ENCODE measurements at places on chromosomes 1 and 21.

DNA sequence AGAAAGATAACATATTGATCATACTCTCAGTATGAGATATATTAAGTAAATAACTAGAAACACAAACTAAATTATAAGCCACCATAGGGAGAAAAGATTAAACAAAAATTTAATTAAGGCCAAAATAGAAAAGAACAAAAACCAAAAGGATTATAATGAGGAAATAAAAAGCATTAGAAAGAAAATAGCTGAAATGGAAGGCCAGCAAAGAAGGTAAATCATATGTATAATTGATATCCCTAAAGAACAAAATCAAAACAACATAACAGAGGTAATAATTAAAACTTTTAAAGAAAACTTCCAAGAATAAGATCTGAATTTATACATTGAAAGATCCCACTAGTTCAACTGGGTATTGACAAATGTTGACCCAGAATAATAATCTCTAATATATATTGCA is 453.0 kb downstream of the LRRIQ3 start:
- no peak for DNase-seq

GRCh38 chr1:186143481-186143880 is 231.6 kb downstream of the TPR start:
- DNase-seq = no peak

- no peak for DNase-seq
Measured at GRCh38 chr1:93616221-93616995, 65.2 kb downstream of the BCAR3 start.

- no peak for DNase-seq
Measured at GRCh38 chr1:15417059-15417934, 7.6 kb downstream of the EFHD2 start.

DNA sequence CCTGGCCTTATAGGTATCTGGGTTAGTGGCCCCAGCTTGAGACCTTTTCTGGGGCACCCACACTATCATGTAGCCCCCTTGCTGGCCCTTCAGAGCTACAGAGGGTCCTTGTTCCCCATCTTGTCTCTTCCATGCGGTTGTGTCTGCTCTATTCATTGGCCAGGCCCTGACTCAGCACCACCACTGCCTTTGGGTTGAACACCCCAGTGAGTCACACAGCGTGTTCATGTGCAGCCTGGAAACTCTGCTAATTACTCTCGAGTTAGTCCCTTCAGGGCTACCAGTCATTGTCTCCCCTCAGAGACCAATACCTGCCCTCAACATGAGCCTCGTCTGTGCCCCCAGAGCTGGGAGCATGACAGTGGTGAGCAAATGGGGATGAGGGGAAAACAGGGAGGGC is 28.2 kb upstream of the IKBKE start:
- DNase-seq = no peak

GRCh38 chr1:245765230-245766000 is 610.6 kb downstream of the KIF26B start:
- DNase-seq = no peak

- DNase-seq = no peak
Measured at GRCh38 chr1:54464477-54465146, 58.4 kb upstream of the SSBP3 start.

DNA sequence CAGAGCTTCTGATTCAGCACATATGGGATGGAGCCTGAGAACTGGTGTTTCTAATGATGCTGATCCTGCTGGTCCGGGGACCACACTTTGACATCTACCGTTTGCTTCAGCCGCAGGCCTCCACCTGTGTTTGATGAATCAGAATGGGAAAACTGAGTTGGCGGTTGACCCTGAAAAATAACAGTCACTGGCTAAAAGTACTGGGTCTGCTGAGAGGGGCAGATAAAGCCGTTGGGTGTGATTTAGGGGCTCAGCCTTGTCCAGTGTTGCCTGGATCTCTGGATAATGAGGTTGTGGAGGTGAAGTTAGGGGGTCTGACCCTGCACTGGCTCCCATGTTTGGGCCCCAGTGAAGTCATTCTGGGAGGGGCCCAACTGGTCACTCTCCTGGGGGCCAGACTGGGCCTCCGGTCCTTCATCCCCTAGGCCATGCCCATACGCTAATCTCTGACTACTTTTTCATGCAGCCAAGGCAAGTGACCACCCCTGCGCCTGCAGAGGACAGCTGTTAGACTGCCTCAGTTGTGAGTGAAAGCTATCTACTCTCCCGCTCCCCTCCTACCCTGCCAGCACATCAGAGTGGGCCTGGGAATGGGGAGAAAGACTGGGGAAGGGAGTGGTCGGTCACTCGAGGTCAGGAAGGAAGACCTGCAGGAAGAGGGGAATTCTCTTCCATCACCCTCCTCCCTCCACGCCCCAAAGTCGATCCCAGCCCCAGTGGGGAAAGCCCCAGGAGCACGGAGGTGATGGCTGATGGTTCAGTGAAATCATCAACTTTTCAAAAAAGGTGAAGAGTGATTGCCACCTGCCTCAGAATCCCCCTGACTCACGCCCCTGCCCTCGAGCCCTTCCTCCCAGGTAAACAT is 27.7 kb downstream of the VASH2 start:
- DNase-seq = no peak

DNA sequence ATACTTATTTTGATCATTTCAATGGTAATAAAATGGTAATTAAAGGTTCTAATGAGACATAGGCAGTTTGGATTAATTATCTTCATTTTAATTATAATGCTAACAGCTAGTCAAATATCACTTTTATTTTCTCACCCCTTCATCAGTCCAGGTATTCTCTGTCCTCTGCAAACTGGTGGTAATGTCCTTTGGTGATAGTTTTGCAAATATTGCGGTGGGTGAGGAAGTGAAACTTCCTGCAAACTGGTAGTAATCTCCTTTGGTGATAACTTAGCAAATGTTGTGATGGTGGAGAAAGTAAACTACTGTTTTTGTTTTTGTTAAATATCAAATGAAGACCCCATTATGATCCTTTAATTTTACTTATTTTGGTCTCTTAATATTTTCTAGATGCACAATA is 209.0 kb downstream of the AMY1C start:
- DNase-seq = no peak

DNA sequence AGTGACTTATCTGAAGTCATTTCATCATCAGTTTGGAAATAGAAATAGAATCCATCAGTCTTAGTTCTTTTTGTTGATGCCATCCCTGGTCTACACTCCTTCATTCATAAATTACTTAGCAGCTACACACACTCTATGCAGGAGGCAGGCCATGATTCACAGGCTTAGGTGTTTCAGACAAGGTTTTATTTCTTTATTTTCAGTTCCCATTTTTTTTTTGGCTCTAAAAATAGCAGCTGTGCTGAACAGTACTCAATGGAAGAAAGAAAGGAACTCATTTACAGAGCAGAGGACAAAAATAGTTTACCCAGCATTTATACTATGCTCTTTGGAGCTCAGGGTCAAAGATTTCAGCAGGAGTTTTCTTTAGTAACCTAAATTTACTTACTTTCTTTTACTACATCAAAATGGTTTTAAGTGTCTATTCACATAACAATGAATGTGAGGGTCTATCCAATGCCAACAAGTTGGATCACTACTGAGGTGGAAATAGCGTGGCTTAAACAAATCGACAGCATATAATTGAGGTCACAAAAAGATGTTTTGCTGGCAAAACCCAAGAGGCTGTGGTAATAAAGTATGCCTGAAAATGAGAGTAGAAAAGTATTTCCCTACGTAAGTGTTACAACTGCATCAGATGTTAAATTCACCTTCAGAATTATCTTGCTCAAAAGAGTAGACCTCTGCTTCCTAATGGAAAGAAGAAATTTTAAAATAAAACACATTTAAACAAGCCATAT is 7.7 kb downstream of the KRTAP19-8 start:
- no peak for DNase-seq

- no peak for DNase-seq
Measured at GRCh38 chr1:110605446-110605845, 712 bp downstream of the KCNA2 start.

GRCh38 chr1:45880930-45881329 is 77.5 kb downstream of the MAST2 start:
- no peak for DNase-seq

- DNase-seq = no peak
Measured at GRCh38 chr1:27058966-27059669, 46.5 kb upstream of the TENT5B start.

DNA sequence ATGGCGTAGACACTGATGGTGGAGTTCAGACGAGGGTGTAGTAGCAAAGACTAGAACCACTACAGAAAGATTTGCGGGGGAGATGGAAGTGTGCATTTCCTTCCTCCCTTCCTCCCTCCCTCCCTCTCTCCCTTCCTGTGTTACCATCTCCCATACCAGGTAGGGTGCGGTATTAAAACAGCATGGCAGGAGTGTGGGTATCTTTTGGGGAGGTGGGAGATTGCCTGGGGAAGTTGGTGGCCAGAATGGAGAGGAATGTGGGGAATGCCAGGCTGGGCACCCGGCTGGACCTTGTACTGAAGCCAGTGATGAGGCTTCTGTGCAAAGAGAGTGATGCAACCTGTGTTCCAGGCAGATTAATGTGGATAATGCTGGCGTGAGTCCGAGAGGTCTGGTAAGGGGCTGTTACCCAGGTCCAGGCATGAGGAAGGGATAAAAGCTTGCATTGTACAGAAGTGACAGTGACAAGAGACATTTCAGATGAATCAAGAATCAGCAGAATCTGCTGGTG is 30.3 kb upstream of the PPP2R5A start:
- no peak for DNase-seq

GRCh38 chr1:211581526-211581925 is 2.6 kb upstream of the SLC30A1 start:
- DNase-seq = no peak

DNA sequence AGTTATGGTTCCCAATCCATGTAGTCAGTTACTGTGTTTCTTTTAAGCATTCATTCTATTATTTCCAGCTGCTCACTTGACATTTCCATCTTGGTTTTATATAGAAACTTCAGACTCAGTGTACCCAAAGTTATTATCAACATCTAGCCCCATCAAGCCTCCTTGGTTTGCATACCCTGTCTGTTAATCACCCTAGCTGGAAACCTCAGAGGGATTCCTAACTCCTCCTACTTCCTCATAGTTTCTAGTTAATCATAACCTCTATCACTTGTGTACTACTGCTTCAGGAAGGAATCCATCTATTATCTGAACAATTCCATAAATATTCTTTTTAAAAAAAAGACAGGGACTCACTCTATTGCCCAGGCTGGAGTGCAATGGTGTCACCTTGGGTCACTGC is 293.3 kb downstream of the SDCCAG8 start:
- no peak for DNase-seq

- peak; percentile 77 for DNase-seq
Measured at GRCh38 chr1:54715493-54716298, at the start of gene TTC4. TTC4 (plus strand) TSS chr1:54715861; CDS start chr1:54715909, 48 bp downstream.

DNA sequence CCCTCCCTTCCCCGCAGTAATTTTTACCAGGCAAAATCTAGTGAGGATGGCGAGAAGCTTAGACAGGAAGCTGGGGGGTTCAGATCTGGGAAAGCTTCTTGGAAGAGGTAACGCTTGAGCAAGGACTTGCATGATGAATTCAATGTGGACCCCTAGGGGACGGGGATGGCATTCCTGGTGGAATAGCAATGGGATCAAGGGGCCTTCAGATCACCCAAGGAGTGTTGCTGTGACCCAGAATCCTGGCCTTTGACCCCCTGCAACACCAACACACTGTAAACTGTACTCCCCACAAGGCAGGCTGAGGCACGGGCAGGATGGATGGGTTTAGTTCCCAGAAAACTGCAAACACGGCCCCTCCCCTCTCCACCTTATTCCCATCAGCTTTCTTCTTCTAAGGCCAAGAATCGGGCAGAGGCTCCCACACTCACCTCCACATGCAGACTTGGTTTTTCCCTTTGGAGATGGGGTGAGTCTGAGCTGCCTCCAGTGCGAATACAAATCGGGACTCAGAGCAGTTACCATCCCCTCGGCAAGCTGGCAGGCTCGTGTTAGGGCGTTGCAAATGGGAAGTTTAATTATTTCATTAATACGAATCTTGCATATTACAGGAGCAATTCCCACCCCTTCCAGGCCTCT is 20.1 kb downstream of the DISP3 start:
- no peak for DNase-seq

- DNase-seq = no peak
Measured at GRCh38 chr1:202952818-202953217, 5.3 kb downstream of the ADIPOR1 start.

DNA sequence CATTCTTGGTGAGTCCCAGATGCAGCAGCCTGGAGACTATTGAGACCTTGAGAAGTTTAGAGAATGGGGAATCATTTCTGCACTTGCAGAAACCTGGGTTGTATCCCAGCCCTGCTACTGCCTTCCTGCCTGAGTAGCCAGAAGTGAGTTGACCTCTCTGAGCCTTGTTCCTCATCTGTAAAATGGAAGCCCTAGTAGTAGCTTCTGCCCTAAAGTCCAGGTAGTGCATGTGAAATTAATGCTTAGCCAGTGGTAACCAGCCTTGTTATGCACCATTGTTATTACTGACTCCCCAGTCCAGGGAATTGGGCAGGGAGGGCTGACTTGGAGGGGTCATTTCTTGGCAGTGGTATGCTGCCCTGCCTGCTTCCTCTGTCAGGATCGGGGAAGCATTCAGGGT is 5.6 kb downstream of the SESN2 start:
- no peak for DNase-seq

- no peak for DNase-seq
Measured at GRCh38 chr1:47201179-47201578, 11.3 kb upstream of the PDZK1IP1 start.

DNA sequence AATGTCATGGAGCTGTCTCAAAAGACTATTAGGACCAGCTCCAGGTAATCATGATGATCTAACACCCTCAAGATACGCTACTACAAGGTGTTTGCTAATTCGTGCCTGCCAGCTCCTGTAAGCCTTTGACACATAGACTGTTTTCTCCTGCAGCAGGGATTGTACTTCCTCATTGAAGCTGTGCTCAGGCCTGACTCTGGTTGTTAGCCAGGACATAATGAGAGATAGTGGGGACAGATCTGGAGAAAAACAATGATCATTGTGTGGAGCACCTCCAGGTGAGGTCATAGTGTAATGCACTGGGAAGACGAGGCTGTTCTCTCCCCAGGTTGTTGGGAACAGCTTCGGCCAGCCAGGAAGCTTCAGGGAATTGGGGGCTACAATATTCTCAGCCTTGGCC is 94.6 kb downstream of the SETD4 start:
- DNase-seq = no peak

GRCh38 chr21:25960402-25960801 is 210.2 kb downstream of the APP start:
- DNase-seq = no peak

- DNase-seq = no peak
Measured at GRCh38 chr1:87400813-87401212, 72.1 kb downstream of the LMO4 start.

DNA sequence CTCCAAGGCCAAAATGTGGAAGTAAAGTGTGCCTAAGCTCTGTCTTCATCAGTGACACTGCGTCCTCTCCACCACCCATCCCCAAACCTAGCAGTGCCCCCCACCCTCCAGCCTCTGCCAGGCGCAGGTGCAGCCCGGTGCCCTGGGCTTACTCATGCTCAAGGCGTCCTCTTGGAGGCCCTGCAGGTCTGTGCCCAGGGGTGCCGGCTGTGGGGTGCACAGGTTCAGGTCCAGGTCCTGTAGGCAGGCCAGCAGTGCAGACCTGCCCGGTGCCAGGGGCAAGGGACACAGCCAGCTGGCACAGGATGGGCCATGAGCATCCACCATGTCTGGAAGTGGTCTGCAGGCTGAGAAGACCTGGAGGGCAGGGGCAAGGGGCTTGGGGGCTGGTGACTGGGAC is 5.1 kb downstream of the ZNF683 start:
- no peak for DNase-seq

Measured in activated CD4-positive, alpha-beta T cell treated with anti-CD3 and anti-CD28 coated beads, Interleukin-2, amount 50 U/mL, for 24 hours (primary cell).